ENCODE measurements at places on chromosomes 6 and 20. TPM values are rescaled to one million over a fixed set of nuclear protein-coding genes. Genes with fewer than 3 reads are reported as not detected.

The ULBP2 gene
- 8.2 TPM for total RNA-seq

The CGA gene
- not detected for total RNA-seq

The MUCL3 gene
- total RNA-seq = 0.17 TPM

GRCh38 chr6:1372690-1373089 is 16.7 kb upstream of the FOXF2 start:
- no peak for DNase-seq

GRCh38 chr20:50130356-50130723 is 17.4 kb upstream of the UBE2V1 start:
- DNase-seq = no peak

DNA sequence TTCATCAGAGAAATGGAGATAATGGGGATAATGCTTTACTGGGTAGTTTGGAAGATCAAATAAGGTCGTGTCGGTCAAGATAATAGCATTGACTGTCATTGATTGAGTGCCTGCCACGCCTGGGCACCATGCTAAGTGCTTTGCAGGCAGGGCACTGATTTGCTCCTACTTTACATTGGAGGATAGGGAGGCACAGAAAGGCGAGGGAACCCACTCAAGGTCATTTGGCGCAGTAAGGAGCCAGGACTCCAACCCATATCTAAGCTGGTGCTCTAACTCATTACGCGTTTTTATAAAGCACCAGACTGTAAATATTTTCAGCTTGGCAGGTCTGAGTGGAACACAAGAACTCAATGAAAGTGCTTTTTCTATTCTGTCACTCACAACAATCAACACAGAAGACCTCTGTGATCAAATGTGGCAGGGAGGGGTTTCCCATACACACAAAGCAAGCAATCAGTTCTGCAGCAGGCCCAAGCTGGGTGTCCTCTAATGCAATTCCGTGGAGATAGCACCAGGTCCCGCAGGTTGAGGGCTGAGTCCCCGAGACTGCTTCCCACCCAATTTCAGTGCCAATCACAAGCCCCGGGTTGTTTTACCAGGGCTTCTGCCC is 373.6 kb downstream of the CDH26 start:
- no peak for DNase-seq

- no peak for DNase-seq
Measured at GRCh38 chr6:90238496-90239266, 58.0 kb downstream of the BACH2 start.

DNA sequence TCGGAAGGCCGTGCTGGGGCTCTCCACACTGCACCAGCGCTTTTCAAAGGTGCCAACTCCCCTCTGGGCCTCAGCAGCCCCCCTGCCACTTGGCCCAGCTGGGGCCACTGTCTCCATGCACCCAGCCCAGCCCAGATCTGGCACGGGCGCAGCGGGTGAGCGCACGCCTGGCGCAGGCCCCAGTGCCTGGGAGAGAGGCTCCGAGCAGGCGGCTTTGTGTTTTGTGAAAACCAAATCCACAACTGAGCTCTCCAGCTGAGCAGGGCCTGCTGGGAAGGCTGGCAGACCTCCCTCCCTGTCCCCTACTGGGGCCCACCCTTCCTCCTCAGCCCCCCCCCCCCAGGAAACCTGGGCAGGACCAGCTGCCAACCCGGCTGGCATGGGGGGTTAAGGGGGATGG is 17.0 kb downstream of the MDGA1 start:
- DNase-seq = no peak

- DNase-seq = peak; percentile 13
Measured at GRCh38 chr6:162478192-162478671, 249.3 kb downstream of the PRKN start.

DNA sequence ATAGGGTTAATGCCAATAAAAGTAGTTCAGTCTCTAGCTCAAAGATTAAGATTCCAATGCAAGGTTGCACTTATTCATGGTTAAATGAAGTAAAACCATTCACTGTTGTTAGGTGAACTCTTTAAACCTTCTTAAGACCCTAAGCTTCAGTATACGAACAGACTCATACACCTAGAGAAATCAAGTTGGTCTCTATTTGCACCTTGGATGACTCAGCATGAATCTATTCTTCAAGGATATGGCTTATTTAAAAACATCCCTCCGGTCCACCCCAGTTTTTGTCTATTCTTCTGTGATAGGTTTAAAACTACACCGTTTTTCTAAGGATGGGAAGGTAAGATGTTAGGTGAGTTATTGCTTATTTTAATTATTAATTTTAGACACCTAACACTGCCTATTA is 932 bp upstream of the TAAR9 start:
- DNase-seq = no peak

DNA sequence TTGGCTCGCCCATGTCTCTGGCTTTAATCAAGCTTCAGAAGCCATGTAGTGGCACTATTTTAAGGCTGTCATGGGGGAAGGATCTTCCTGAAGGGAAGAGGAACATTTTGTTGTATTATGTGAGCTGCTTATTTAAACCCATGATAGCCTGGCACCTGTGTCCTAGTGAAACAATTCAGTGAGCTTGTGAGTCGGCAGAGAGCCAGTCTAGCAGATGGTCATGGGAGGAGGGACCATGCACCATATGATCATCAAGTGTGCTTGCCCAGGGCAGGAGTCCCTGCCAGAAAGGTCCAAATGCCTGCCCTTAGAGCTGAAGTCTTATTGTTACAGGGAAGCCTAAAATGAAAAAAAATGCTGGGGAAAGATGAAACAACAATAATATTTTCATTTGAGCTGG is 132.9 kb downstream of the PRDM13 start:
- no peak for DNase-seq

DNA sequence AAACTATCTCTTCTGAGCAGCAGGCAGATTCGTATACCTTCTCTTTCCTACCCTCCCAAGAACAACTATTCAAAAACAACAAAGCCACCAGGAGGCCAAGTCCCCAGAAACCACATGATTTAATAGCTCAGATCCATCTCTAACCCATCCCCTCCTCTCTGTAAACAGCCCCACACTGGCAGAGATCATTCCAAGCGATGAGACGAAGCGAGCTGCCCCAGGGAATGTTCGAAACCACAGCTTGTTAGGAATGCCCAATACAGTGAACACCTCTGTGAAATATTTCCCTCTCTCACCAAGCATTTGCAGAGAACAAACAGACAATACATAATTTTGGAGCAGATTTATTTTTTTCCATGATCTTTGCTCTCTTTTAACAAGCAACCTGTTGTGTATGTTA is 231.8 kb downstream of the SOD2 start:
- no peak for DNase-seq

DNA sequence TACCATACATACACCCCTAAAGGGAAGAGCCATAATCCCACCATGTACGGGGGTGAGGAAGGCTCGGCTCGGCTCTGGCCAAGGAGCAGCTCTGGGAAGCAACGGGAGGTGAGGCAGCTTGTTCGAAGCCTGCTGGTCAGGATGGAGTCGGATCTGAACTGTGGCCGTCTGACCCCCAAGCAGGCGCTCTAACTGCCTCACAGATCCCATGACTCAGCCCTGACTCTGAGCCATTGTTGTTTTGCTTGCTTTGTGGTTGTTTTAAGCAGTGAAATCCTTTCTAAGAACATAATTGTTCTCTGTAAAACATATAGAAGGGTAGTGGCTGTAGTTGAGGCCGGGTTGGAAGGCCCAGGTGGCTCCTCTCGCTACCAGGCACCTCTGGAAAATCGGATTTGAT is 10.9 kb downstream of the C6orf132 start:
- peak; percentile 93 for DNase-seq

GRCh38 chr20:46188866-46189541 is 70.9 kb downstream of the CD40 start:
- no peak for DNase-seq

DNA sequence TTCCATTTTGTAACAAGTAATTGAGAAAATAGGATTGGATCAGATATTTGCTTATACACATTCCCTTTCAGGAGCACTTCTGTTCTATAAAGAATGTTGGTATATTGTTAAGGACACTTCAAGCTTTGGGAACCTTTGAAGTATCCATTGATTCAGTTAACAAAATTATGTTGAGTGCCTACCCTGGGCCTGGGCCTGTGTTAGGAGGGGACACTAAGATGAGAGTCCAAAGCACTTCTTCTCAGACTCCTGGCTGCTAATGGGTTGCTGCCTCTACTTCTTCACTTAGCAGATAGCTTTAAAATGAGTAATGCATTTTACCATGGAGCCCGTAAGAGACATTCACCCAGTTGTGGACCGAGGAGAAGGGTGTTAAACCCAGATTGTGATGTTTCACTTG is 40.3 kb downstream of the PTPN1 start:
- DNase-seq = no peak

GRCh38 chr20:2038161-2038560 is 44.3 kb upstream of the PDYN start:
- DNase-seq = no peak
